ENCODE measurements at places on chromosomes 6 and 20. TPM values are rescaled to one million over a fixed set of nuclear protein-coding genes. Genes with fewer than 3 reads are reported as not detected.

The BMP6 gene
- 0.77 TPM for total RNA-seq

The PDE7B gene
- 43.3 TPM for total RNA-seq

The CST2 gene
- not detected for total RNA-seq

The FAXC gene
- 0.26 TPM for total RNA-seq

The TUBB2B gene
- 2.2 TPM for total RNA-seq

The JPH2 gene
- under 0.01 TPM for total RNA-seq

The MAS1 gene
- total RNA-seq, result not detected

The SEMG2 gene
- total RNA-seq, result not detected

The ABHD12 gene
- total RNA-seq, result 46.3 TPM

The HCRTR2 gene
- not detected for total RNA-seq

The E2F1 gene
- total RNA-seq, result 0.77 TPM

The DNAH8 gene
- total RNA-seq, result under 0.01 TPM

The SYNDIG1 gene
- not detected for total RNA-seq

The COQ3 gene
- 1.7 TPM for total RNA-seq

The DYNLT2 gene
- total RNA-seq, result 0.63 TPM

The RIPOR3 gene
- total RNA-seq, result 7.7 TPM

The ERGIC3 gene
- 670 TPM for total RNA-seq

The SRC gene
- total RNA-seq, result 10.6 TPM

The LY6G6C gene
- total RNA-seq, result not detected

The ID4 gene
- total RNA-seq, result 14.2 TPM

The PSMB9 gene
- 48.1 TPM for total RNA-seq

The RBM24 gene
- total RNA-seq, result 0.16 TPM

Measured in bronchial smooth muscle cell (primary cell).